T-helper 2 cell (primary cell): ENCODE measurements at places on chromosomes 5 and 9.
A peak's percentile ranks its signal among the peaks of the same experiment; 100 is the strongest.

GRCh38 chr5:95892784-95893354 lies 68.8 kb downstream of the ELL2 start:
- DNase-seq: peak; percentile 59

GRCh38 chr9:116978155-116978554 lies 291.1 kb downstream of the TRIM32 start:
- DNase-seq: no peak

DNA sequence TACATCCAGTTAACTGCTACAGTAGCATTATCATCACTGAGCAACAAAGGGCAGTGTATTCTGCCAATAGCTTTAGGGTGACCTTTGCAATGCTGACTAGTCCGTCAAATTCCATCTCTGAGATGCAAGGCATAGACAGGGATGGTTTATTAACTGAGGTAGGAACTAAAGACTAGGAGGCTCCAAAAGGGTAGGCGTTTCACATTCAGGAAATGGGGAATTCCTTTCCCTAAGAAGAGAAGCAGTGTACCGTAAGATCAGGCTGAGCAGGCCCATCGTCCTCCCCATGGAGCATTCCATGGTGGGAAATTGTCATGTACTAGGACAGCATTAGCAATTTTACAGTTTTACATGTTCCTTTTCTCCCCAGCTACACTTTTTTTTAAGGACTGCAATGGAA lies 157.7 kb downstream of the BNC2 start:
- no peak for DNase-seq

- DNase-seq: no peak
These were observed 705.1 kb downstream of the MAT2B start for GRCh38 chr5:164210491-164210890.

GRCh38 chr5:1864896-1865440 lies 17.8 kb downstream of the IRX4 start:
- DNase-seq: no peak

GRCh38 chr5:96605144-96605837 lies 56.9 kb upstream of the CAST start:
- no peak for DNase-seq

DNA sequence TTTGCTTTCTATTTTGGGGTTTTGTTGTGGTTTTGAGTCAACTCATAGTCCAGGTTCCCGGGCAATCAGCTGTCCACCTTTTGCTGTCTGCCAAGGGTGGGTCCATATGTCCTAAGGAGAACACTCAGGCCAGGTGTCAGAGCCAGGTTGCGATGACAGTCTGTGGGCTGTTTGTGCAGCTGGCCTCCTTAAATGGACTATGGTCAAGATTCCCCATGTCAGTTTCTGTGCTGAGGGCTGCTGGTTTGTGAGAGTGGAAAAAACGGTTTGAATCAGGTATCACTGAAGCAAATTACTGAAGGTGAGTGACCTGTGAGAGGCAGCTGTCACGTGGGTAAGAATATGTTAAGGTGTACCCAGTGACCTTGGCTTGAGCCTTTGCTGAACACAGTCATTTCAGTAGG lies 33.0 kb downstream of the SNX30 start:
- DNase-seq: no peak

DNA sequence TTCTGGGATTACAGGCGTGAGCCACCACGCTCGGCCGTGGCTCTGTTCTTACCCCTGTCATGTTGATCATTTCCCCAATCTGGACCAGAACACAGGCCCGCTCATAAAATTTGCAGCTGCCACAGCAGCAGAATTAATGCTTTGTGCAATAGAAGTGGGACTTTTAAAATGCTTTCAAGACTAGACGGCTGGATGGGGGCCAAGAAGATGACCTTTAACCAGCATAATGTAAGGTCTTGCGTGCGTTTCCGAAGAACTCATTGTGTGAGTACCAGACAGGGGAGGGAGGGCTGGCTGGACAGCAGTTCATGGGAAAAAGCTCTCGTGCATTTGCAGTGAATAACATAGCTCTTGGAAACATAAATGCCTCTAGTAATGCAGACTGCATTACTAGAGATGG lies 3.5 kb upstream of the WDR38 start:
- no peak for DNase-seq

DNA sequence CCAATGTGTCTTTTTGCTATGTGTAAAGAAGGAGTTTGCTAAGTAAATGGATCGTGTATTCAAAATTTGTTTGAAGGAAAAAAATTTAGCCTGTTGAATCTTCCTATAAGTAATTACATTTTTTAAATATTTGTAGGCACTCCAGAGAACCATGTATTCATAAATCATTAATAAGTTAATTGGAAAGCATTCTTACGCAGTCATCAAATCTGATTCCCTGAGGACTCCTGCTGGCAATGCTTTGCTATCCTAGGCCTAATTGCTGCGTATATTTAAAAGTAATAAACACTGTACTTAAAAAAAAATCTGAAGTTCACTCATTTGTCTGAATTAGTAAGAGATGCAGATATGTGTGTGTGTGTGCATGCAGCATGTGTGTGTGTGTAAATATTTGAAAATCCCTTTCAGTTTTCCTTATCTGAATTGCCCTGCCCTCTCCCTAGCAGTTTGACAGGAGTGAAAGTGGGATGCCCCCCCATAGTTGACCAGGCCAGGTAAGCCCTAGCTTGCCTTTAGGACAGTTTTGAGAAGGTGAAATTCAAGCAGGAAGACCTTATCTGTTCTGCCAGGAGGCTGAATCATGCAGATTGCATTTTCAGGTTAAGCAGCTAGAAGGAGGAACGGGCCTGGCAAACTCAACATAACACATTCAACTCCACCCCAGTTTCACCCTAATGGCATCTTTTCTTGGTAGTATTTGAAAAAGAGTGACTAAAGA lies 81.2 kb upstream of the DNAH5 start:
- DNase-seq: no peak

- DNase-seq: no peak
These were observed 16.7 kb upstream of the TERT start for GRCh38 chr5:1311439-1312055.

- DNase-seq: no peak
These were observed 2.4 kb downstream of the ELL2 start for GRCh38 chr5:95959051-95959887.
